Effector memory CD4-positive, alpha-beta T cell (primary cell): ENCODE measurements at places on chromosomes 11 and 22.

DNA sequence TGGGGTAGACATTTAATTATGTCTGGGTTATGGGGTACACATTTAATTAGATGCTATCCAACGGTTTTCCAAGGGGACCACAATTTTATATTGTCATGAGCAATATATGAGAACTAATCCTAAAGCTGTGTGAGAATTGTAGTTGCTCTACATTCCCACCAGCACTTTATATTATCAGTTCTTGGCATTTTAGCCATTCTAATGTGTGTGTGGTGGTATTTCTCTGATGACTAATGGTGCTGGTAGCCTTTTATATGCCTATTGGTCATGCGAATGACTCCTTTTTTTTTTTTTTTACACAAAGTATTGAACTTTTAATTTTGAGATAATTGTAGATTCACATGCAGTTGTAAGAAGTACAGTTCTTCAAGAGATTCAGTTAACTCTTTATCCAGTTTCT is 26.2 kb downstream of the TMEM135 start:
- no peak for DNase-seq

DNA sequence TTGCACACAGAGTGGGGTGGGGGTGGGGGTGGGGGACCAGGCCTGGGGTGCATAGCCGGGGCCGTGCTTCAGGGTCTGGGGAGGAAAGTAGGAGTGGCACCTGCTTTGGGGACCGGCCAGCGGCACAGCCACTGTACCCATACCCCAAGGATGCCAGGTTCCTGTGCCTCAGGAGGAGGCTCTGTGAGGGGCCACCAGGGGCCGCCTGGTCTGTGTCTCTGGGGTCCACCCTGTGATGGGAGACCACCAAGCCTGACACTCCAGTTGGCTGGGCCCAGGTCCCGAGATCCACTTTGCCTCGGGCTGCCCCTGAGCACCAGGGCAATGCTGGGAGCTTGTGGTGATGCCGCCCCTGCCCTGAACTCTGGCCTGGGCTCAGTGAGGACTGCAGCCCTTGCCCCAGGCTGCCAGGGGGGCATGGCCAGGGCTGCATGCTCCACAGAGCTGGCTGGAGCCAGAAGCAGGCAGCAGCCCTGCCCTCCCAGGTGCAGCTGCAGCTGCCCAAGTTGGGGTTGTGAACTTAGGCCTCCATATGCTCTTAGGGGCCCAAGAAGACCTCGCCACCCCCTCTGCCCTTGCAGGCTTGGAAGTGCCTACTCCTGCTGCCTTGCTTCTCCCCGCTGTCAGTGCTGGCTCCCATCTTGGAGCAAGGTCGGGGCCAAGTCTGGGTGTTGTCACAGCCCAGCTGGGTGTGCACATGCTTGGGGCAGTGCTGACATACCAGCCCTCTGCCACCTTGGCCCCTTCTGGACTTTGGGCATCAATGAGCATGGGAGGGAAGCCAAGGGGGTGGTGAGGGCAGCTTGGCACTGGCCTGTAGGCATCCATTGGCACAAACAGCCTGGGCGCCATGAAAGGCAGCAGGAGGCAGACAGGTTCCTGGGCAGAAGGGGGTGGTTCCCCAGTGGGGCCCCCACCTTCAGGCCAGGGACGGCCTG is 123.3 kb upstream of the THY1 start:
- no peak for DNase-seq

DNA sequence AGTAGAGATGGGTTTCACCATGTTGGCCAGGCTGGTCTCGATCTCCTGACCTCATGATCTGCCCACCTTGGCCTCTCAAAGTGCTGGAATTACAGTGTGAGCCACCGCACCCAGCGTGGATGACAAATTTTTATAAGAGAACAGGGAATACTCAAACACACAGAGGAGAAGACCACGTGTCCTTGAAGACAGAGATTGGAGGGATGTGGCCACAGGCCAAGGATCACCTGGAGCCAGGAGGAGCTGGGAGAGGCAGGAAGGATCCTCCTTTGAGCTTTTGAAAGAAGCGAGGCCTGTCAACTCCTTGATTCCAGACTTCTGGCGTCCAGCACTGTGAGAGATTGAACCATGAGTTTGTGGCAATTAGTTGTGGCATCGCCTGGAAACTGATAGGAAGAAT is 1049.5 kb downstream of the TBC1D22A start:
- no peak for DNase-seq

GRCh38 chr22:38262051-38262795 is 10.6 kb downstream of the TMEM184B start:
- peak; percentile 11 for DNase-seq

DNA sequence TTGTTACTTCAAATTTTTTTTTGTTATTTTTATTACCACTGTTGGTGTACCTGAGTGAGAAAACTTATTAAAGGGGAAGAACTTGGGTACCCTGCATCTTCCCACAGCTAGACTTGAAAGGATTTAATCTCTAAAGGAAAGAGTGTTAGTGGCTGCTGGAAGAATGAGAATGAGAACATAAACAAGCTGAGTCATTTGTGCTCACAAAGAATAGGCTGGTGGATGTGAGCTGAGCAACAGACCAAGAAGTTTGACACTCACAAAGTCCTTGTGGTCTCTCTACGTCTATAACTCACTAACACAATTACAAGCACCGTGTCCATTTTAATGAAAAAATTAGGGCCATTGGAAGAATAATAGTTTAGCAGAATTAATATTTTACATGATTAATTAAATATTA is 217.6 kb upstream of the ANO5 start:
- DNase-seq, result no peak

DNA sequence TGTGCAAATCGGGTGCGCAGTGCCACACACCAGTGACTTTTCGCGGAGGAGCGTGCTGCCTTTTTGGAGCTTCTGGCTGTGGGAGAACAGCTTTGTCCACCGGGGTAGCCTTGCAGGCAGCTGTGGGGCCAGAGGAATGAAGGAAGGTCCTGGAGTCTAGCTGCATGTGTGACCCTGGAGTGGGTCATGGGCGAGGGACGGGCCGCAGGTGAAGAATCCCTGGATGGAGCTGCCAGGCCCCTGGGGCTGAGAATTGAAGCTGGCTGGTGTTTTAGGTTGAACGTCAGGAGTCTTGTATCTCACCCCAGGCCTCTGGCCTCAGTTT is 8.6 kb downstream of the CCND1 start:
- DNase-seq, result no peak

DNA sequence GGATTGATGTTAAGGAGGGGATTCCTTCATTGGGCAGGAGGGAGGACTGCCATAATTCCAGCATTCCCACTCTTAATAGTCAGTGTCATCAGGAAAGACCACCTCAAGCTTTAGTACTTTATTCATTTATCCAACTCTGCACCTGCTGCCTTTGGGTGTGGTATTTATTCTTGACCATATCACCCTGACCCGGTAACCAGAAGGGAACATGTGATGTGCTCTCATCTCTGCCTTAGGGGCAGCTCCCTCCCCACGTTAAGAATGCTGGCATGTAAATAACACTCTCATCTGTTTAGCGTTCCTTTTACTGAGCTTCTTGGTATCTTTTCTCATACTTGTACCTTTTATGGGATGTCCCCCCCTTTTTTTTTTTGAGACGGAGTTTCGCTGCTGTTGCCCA is 7.7 kb downstream of the CAT start:
- DNase-seq, result no peak

- DNase-seq, result no peak
Observed at GRCh38 chr11:62535802-62536201, 10.8 kb downstream of the AHNAK start.

DNA sequence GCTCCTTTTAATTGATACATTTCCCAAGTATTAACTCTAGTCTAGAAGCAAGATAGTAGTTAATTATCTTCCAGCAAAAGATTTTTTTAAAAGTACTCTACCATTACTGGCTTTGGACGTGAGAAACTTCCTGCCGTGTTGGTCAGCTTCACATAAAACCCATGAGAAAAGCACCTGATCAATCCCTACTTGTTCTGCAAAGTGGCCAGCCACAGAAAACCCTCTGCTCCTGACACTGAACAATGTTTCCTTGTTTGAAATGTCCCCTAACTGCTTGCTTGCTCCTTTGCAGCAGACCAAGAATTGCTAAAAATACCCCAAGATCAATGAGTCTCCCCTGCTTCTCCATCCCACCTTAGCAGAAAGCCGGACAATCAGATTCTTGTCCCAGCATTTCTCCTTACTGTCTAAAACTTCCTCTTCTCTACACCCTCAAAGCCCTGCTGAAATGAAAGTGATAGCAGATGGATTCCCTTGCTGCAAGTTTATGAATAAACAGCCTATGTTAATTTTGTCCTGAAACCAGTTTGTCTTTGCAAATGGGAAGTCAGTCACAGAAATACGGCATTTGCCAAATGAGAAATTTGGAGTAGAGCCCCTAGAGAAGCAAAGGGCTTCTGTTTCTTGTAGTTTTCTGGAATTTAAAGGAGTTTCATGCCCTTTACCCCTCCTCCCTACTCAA is 207.1 kb upstream of the ARHGAP20 start:
- no peak for DNase-seq

DNA sequence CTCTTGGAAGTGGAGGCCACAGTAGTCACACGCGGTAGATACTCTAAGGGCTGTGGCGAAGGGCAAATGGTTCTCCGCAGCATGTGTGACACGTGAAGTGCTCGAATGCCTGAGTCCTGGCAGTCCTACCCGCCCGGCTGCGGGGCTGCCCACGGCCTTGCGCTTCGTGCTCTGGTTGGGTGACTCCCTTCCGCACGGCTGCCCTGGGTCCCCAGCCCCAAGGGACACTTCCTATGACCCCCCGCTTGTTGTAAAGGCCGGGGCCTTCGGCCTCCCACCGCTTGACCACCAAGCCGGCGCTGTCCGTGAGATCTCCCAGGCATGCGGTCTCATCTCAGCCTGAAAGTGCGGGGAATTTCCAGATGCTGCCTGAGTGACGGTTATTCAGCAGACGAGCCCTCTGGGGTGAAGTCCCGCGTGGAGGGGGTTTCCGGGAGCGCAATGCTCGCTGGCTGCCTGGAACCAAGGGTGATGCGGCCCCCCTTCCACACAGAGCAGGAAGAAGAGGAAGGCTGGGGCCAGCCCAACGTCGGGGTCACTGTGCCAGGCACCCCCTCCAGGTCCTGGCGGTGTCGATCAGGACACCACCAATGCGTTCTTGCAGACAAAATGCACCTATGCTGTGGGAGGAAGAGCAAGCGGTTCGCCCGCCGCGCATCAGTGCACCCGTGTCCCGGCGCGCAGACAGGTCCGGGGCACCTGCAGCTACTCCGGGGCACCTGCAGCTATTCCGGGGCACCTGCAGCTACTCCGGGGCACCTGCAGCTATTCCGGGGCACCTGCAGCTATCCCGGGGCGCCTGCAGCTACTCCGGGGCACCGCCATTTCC is 171.2 kb downstream of the OPCML start:
- DNase-seq, result no peak

DNA sequence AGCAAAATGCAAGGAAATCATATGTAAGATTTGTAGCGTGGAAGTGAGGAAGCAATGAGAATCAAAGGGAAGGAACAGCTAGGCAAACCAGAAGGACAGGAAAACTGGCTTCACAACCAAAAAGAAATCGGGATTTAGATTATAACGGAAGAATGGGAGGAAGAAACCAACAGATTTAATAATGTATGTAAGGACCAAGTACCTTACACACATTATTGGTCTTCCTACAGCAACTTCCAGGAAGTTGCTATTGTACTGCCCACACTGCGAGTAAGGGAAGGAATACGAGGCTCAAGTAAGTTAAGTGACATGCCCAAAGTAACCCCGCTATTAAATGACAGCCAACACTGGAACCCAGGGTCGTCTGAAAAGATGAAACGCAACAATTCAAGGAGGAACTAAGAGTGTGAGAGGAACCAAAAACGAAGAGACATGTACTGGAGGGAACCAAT is 473 bp downstream of the TXN2 start:
- no peak for DNase-seq

GRCh38 chr11:67288452-67289225 is 464 bp upstream of the ANKRD13D start:
- peak; percentile 85 for DNase-seq

- DNase-seq, result no peak
Observed at GRCh38 chr11:64524158-64524527, 66.9 kb upstream of the SLC22A12 start.

GRCh38 chr11:31240340-31240904 is 129.1 kb downstream of the DCDC1 start:
- no peak for DNase-seq

DNA sequence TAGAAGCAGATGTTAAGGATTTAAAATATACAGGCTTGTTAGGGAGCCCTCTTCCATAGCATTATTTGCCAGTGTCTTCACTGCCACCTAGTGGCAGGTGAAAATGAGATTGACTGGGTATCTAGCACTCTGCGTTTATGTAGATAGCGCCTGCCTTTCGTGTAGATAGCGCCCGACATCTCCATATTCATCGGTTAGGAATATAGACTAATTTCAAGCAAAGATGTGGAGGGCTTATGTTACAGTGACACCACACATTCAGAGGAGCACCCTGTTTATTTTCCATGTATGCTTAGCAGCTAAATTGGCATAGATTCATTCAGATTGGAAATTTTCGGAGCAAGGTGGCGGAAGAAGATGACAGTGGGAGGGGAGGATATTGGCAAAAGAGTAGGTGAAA is 72.0 kb downstream of the SLC5A12 start:
- no peak for DNase-seq

DNA sequence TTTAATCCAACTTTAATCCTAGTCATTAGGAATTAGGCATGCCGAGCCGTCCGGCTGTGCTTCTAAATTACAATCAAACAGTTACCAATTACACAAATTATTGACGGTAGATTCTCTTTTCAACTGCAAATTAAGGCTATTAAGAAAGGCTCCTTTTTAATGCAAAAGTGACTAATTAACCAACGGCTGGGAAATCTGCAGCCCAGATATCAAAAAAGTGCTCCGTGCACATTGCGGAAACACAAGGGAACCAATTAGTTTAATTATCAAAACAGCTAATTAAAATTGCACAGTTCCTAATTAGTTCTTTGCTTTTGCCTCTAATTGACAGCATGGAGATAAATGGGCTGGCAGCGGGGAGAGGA is 19.4 kb upstream of the LMO1 start:
- DNase-seq, result no peak

GRCh38 chr11:65215441-65216076 is 33.8 kb downstream of the CAPN1 start:
- DNase-seq, result no peak

GRCh38 chr11:102010776-102011494 is 36.3 kb upstream of the CFAP300 start:
- no peak for DNase-seq

DNA sequence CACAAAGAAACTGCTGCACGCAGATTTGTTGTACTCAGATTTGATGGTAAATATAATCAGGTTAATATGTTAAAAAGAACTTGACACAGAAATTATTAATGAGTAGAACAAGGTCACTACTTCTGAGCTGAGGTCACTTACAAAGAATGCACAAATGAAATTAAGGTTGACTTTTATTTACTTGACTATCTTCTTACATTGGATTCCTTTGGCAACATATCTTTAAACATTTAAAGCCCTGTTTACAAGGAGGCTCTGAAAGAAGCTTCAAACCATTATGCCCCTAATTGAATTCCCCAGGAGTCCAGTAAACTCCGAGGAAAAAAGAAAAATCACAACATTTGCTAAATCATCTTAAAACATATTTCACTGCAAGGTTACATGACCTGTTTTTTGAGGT is 245.5 kb downstream of the SOX6 start:
- DNase-seq, result no peak

GRCh38 chr11:15591112-15591537 is 476.4 kb downstream of the INSC start:
- no peak for DNase-seq

GRCh38 chr11:78782725-78783124 is 208.1 kb upstream of the NARS2 start:
- no peak for DNase-seq
